Pancreas (tissue), 10 donors: ENCODE measurements at places on chromosomes 4 and X. TPM values are rescaled to one million over a fixed set of nuclear protein-coding genes. Genes with fewer than 3 reads are reported as not detected.
A peak's percentile ranks its signal among the peaks of the same experiment; 100 is the strongest.

DNA sequence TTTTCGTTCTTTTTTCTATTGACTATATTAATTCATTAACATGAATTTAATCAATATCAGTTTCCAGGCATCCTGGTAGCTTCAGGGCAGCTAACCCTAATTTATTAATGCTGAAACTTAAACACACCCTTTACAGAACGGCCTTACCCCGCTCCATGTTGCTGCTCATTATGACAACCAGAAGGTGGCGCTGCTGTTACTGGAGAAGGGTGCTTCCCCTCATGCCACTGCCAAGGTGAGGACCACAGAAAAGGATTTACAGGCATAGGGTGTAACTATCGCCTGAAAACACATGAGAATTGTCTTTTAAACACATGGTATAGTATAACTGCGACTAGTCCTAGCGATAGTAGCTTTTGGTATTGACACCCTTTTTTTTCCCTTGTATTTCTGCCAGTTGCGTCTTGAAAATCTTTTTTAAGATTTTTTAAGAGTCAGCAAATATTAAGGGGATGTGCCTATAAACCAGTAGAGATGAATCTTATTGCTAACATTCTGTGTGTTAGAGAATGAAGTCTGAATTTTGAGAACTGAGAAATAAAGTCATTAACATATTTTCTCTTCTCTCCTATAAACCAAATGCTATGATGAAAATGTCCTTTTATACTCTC lies 229.0 kb downstream of the ANK2 start:
- peak; percentile 57 for DNase-seq

- no peak for DNase-seq
Measured at GRCh38 chr4:113588895-113589668, 172.5 kb downstream of the CAMK2D start.

ARHGEF38 gene
- total RNA-seq: 7.6 TPM

GRCh38 chr4:2825740-2826139 lies 17.9 kb upstream of the ADD1 start:
- peak; percentile 56 for DNase-seq

DNA sequence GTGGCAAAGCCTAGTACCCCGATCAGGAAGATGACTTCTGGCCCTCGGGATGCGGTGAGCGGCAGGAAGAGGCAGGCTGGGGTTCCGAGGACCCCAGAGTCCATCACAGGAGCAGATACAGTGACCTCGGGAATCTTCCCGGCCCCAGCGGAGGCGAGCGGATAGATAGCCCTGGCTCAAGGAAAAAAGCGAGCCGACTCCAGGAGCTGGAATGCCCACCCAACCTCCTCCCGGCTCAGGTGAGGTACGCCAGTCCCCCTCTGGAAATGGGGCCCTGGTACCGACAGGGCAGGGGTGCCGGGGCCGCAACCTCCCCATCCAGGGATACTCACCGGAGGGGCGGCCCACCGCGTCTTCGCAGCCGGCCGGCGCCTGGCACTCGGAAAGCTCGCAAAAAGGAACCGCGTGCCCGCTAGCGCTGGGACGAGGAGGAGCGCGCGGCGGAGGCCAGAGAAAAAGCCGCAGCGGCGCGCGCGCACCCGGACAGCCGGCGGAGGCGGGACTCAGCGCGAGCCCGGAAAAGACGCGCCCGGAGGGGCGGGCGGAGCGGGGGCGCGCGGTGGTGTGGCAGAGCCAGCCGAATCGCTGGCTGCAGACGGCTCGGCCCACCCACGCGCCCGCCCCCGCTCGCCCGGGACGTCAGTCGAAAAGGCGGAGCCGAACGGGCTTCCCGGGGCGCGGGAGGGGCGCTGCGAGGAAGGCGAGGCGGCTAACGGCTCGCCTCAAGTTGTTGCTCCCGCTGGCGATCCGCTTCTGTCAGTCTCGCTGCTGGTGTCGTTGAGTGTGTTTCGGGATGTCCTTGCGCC lies at the start of gene ACSL4:
ACSL4 (minus strand) TSS at position 451 of the 806 bp plus-strand sequence. CDS start 49,894 bp downstream, outside the sequence.
- peak; percentile 92 for DNase-seq

DNA sequence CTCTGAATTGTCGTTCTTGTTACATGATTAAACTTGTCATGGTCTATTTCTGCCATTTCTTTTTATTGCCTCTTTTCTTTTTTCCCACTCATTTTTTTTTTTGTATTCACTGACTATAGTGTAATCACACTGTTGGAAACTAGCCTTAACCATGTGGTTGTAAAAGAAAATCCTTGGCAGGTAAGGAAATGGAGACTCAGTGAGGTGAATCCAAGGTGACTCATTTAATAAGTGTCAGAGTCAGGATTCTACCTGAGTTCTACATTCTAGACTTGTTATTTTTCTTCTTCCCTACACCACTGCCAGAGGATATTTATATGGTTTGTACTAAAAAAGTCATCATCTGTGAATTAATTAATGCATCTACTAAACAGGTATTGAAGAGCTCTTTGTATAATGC lies 152.2 kb downstream of the CBLL2 start:
- no peak for DNase-seq

DNA sequence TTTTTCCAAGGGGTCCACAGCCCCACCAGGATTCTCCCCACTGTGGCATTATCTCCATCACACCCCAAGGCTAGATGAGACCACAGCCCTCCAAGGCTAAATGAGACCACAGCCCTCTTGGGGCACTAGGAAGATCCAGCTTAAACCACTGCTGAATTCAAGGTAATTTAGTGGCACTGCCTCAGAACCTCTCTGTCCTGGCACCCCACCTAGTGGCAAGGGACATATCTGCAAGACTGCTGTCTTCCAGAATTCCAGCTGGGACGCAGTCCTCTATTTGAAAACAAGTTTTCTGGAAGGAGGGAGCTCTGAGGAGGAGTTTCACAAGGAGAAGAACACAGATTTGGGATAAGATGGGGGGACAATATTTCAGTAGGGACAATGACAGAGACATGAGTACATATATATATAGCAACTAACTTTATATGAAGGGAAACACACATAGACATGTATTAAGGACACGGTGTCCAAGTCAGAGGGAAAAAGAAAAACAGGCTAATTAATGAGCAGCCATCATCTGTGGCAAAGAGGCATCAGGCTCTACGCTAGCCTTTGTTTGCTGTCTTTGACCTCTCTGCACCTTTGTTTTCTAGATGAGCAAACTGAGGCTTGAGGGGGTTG lies 9.3 kb downstream of the CETN2 start:
- DNase-seq: peak; percentile 72

DNA sequence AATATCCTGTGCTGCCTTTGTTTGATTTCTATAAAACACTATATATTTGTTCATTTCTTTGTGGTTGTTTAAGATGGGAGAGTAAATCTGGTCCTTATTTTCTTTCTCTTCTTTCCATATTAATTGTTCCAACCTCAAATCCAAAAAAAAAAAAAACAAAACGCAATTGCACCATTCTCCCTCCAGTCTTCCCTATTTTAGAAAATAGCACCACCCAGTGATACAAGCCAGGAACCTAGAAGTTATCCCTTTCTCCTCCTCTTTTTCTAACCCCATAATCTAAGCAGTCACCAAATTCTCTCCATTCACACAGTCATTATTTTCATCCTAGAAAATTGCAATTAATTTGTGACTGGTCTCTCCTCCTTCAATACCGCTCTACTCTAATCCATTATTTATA lies 107.8 kb downstream of the GABRA3 start:
- DNase-seq: no peak

DNA sequence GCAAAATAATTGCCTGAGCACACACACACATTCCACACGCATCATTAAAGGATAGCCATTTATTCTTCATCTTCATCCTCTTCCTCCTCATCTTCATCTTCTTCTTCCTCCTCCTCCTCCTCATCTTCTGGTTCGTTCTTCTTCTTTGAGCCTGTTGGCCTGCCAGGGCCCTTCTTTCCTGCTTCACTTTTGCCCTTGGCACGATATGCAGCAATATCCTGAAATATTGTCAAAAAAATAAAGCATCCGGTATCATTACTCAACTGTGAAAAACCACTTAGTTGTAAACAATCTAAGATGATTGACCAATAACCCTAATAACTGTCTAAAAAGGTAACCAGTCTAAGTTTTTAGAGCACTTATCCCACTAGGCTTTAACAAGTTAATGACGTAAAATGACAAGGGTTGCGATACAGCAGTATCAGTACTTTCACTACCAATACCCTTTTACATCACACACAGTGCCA lies 2.1 kb downstream of the HMGB2 start:
- no peak for DNase-seq

PIR gene
- total RNA-seq: 1.5 TPM

DNA sequence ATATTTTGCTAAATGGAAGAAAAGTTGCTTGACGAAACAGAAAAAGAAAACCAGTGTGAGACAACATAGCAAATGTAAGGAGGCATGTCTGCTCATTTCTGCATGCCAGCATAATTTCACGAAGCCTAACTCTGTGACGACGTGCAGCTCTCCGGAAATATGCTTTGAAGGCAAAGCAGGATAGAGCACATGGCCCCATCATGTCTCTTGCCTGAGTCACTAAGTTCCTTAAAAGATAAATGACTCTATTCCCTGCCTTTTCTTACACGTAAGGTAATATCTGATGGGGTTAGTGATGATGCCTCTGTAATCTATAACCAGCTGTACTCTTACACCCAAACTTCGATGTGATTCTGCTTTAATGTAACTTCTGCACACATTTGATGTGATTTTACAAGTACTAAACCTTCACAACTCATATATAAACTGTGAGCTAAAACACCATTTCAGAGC lies 64.5 kb downstream of the ANXA3 start:
- DNase-seq: no peak

DNA sequence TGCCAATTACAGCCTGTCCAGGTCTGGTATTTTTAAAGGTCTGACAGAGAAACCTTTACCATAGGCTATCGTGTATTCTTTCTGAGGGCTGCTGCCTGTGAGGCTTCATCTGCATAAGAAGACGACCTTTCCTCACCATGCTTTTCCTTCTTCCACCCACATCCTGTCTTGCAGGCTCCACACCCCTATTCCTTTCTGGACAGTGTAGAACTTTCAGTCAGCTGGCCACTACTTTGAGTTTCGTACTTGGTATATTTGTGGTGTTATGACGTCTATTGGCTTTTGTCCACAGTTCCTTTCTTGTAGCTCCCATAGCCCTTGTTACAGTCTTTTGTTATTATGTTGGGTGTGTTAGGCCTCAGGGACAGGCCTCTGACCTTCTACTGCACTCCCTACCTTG lies 311.4 kb downstream of the RAPGEF2 start:
- DNase-seq: no peak

GRCh38 chr4:98609934-98610333 lies 48.5 kb downstream of the TSPAN5 start:
- DNase-seq: no peak

EMCN gene
- total RNA-seq: 2.2 TPM

- DNase-seq: no peak
Measured at GRCh38 chrX:153736871-153737441, 12.3 kb downstream of the ABCD1 start.

DNA sequence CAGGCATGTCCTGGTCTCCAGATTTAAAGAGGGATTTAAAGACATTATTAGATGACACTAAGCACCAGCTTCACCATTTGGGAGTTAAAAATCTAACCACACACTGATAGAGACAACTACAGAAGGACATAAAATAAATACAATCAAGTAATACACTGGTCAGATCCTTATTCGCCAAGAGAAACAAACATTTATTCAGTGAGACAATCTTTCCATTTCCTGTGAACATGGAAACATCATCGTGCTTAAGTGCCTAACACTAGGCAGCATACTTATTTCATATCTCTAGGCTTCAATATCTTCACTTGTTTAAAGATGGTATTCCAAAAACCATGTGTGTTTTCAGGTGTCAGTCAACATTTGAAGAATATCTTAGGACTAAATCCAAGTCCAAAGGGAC lies 103.6 kb downstream of the AREG start:
- no peak for DNase-seq

MAGEA4 gene
- not detected for total RNA-seq

DNA sequence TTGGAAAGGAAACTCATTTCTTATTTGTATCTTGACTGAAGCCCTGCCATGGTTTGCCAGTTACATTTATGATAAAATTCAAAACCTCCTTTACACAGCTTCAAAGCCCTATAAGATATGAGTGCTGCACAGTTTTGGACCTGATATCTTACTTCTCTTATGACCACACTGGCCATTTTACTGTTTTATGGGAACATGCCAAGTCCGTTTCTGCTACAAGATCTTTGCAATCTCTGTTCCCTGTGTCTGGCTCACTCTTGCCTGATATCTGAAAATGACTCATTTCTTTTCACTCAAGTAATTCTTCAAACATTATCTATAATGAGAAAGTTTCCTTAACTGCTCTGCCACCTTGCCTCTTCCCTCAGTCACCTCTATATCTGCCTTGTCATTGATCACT lies 247.3 kb downstream of the SPOCK3 start:
- DNase-seq: no peak

CT47A7 gene
- total RNA-seq: not detected

DNA sequence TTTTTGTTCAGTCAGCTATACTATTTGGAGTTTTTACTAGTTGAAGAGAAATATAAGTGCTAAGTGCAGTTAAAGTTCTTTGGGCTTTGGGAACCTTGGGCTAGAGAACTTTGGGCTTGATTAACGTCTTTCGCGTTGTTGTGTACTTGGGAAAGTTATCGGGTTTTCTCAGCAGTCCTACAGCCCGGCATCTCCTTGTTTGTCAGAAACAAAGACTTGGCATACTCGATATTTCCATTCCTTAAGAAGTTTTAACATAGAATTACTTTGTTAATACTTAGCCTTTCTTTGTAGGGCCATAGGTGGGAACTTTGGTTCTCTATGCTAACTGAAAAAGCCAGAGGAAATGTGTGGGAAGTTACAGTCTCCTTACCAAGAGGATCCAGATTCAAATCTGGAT lies 28.7 kb downstream of the RAPGEF2 start:
- no peak for DNase-seq

CXCL11 gene
- total RNA-seq: 0.55 TPM

GRCh38 chrX:87516717-87517121 lies 883 bp upstream of the KLHL4 start:
- no peak for DNase-seq

GRIA3 gene
- 3.8 TPM for total RNA-seq
